ENCODE measurements at places on chromosomes 6 and 20.

DNA sequence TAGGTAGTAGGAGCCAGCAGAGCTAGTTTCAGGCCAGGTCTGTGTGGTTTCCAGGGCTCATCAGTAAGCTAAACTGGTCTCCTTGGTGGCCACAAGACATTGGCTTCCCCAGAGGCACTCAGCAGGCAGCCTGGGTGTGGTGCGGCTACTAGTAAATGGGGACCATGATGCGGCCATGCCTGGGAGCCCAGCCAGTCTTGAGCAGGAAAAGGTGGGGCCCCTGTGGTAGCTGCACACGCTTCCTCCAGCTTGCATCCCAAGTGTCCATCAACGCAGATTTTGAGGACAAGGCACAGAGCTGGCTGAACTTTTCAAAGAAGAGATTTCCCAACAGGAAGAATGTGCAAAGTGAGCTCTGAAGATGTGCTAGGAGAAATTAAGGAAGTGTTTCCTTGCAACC is 107.4 kb upstream of the NAA20 start:
- DNase-seq, result no peak

- no peak for DNase-seq
These were observed 15.4 kb upstream of the SNHG17 start for GRCh38 chr20:38450412-38450975.

DNA sequence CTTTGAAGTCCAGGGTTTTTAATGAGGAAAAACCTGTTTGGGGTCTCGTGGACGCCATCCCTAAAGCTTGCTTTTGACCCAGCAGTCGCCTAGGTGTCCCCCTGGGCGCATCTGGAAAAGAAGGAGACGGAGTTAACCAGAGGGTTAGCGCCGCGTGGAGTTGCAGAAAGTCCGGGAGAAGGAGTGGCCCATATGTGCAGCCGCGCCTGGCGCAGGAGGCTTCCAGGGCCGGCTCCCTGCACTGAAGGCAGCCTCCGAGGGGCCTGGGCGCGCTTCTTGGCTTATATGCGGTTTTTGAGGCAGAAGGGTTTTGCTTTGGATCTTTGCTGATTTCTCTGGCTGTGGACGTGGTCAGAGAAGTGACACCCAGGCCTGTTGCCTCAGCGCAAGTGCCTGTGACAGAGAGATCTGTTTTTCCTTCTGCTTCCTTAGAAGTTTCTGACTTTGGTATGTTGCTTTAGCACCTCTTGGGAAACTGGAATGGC is 987 bp downstream of the TMEM181 start:
- no peak for DNase-seq

DNA sequence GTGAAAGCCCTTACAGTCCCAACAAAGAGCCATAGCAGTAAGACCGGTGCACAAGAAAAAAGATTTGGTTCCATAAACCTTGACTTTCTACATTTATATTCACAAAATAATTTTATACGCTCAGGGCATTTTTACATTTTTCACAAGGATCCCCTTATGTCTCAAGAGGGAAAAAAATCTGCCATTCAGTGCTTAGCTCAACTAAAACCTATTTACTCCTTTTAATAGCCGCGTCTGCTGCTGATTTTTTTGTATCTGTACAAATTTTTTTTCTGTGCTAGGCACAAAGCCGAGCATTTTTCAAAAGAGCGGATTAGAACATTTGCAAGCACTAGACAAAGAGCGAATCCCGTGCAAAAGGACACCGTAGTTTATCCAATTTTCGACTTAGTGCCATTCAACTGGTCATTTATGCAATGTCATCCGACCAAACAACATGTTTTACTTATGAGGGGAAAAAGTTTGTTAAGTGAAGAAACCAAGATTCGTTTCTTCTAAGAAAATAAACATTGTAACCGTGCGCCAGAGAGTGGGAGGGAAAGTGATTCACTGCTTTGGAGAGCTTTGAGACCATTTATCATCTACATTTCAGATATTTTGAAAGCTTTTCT is 3.7 kb downstream of the TFAP2D start:
- DNase-seq, result no peak

DNA sequence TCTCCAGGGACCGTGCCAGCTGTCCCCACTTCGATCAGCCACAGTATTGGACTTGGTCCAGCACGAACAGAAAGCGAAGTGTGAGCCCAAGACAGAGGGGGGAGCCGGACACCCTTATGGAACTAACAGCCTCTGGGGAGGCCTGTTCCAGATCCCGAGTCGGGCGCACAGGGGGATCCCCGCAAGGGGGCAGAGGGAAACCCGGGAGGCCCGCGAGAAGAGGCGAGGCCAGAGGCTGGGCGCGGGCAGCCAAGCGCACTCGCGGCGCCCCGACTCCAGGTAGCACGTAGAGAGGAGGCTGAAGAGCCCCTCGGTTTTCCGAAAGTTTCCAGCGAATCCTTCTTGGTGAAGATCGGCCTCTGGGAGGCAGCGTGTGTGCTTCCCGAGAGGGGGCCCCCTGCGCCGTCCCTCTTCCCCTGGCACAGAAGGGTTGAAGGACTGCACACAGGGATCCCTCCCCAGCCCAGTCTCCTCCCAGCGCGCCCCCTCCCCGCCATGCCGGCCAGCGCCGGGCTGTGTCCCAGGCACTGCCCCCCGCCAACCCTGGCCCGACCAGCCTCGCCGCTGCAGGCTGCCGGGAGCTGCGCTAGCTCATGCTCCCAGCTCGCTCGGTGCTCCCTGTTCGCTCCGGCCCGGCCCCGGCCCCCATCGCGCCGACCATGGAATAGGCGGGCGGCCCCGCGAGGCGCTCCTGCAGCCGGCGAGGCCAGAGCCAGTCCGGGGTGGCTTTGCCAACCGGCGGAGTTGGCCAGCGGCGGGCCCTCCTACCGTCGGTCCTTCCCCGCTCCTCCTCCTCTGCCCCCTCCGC is 577 bp upstream of the SLC24A3 start:
- no peak for DNase-seq

DNA sequence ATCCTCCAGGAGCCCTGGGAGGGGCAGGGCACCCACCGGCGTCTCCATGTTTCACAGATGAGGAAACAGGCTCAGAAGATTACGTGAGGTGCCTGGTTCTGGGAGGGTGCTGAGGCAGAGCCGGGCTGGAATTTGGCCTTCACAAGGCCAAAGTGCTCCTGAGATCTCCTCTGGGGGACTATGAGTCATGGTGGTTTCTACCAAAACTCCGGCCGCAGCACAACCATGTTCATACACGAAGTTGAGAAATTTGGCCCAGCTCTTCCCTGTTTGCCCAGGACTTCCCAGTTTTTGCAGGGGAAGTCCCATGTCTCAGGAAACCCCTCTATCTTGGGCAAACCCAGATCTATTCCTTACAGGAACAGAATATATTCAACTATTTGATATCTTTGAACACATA is 172.9 kb upstream of the CDYL start:
- DNase-seq, result no peak

- DNase-seq, result no peak
These were observed 480.7 kb downstream of the RFPL4B start for GRCh38 chr6:112827793-112828192.

GRCh38 chr6:26420688-26421171 is 18.7 kb downstream of the BTN3A1 start:
- peak; percentile 26 for DNase-seq

- no peak for DNase-seq
These were observed 243.3 kb downstream of the ADGRG6 start for GRCh38 chr6:142545147-142545546.

GRCh38 chr20:14918976-14919375 is 581.6 kb upstream of the FLRT3 start:
- no peak for DNase-seq

- no peak for DNase-seq
These were observed 16.0 kb upstream of the PHACTR3 start for GRCh38 chr20:59588236-59588855.

DNA sequence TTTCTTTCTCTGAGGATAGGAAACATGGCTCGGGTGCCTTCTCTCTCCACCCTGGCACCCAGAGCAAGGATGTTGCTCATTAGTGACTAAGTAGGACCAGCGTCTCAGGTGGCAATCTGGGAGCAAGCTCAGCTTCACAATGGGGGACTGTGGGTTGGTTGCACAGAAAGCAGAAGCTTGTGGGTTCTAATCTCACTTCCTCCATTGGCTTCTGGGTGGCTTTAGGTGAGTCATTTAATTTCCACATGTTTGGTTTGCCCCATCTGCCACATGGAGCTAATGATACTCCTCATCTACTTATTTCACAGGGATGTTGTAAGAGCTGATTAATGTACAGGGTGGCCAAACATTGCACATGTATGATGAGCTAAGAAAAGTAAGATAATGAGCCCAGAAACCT is 54.8 kb upstream of the AKIRIN2 start:
- DNase-seq, result peak; percentile 9

DNA sequence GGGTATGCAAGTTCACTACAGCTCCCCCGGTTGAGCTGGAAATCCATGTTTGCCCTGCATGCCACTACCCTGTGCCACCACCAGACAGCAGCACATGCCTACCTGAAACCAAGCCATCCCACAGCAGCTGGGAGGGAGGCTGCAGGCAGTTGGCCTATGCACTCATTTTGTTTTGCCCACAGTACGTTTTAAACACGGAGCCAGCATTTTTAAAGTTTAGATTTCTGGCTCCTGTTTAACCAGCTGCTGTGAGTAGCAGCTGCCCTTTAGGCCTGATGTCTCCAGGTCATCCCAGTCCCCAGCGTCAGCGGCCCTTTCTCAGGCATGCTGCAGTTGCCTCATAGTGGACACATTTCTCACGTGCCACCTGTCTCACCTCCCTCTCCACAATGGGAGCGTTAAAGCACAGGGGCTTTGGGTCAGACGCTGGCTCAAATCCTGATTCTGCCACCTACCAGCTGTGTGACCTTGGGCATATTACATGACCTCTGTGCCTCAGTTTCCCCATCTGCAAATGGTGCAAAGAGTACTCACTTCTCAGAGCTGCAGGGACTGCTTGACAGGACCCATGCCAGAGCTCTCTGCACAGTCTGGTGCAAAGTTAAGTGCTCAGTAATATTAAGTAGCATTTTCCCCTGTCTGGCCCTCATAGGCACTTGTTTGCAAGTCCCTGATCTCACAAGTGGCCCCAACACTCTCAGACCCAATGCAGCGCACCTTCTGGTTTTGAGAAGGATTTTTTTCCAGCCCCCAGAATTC is 8.2 kb upstream of the UBE2V1 start:
- peak; percentile 79 for DNase-seq

- no peak for DNase-seq
These were observed 4.5 kb upstream of the NKAIN4 start for GRCh38 chr20:63258781-63259180.

GRCh38 chr6:63353286-63353630 is 33.5 kb upstream of the LGSN start:
- DNase-seq, result no peak

DNA sequence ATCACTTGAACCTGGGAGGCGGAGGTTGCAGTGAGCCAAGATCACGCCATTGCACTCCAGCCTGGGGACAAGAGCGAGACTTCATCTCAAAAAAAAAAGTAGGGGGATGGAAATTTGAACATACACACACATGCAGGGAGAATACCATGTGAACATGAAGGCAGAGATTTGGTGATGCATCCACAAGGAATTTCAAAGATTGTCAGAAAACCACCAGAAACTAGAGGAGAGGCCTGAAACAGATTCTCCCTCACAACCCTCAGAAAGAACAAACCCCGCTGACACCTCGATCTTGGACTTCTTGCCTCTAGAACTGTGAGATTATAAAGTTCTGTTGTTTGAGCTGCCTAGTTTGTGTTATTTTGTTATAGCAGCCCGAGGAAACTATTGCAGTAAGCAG is 125.5 kb downstream of the GPX5 start:
- no peak for DNase-seq

GRCh38 chr20:36202891-36203338 is 33.4 kb upstream of the AAR2 start:
- peak; percentile 89 for DNase-seq

GRCh38 chr6:44496665-44497369 is 109.3 kb downstream of the CDC5L start:
- no peak for DNase-seq

- DNase-seq, result no peak
These were observed 3.3 kb downstream of the MAPRE1 start for GRCh38 chr20:32823078-32823477.

Data from A549 (cell line).